Cortex of kidney (tissue), 1 donor: ENCODE measurements at places on chromosomes 2 and 18.

- no peak for DNase-seq
These were observed 43.4 kb upstream of the DNAJC10 start for GRCh38 chr2:182672466-182673165.

GRCh38 chr2:190578158-190579057, 43.9 kb upstream of the NEMP2 start:
- no peak for DNase-seq

GRCh38 chr2:30257266-30258214, 26.2 kb downstream of the LBH start:
- DNase-seq, result no peak

DNA sequence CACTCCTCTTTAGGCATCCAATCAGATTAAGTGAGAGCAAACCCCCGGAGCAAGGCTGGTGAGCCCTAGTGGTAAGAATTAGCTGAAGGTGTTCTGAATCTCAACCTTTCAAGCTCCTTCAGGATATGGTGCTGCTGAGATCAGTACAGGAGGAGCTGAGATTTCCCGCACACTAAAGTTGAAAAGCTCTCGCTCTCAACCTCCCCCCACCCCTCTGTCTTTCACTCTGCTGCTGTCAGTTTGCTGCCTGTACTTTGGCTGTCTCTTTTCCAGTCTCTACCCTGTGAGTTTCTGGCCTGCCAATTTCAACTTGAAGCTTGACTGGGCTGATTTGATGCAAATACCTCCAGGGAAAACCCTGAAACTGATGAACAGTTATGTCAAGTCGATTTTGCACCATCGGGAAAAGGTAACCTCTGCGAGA, 15.7 kb downstream of the ZEB2 start:
- no peak for DNase-seq

DNA sequence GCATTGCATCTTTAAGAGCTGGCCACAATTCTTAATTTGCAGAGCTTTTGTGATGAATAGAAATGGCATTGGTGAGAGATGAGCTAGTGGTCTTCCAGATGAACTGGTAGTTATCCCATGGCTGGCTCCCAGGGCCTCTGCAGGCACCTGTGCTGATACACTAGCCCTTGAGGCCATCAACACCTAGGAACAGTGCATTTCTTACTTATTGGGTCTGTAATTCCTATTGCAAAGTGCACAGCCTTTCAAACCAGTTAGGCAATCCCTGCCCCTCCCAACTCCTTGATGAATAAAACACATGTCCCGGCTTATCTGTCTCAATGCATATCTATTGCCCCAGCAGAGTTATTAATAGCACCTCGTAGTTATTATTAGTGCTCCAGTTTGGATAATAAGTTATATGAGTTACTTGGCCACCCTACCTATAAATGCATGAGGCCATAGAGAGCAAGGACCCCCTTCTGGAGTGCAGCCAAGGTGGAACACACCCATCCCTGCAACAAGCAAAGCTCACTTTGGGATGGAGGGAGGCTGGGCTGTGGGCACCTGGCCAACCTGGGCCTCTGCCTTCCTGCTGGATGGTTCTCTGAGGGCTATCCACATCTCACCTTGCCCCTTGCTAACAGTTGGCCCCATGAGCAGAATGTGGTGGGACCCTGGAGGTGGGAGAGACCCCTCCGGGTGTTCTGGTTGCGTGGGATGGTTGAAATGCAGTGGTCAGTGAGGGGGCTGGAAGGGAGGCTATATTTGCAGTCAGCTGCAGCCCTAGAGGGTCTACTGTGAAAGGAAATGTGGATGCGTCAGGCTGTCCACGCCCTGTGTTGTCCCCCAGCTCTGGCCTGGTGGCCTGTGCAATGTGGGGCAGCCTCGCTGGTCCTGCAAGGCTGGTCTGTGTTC, 455.9 kb upstream of the HS6ST1 start:
- DNase-seq, result no peak
